ENCODE measurements at places on chromosomes 2 and 18. TPM values are rescaled to one million over a fixed set of nuclear protein-coding genes. Genes with fewer than 3 reads are reported as not detected.

DNA sequence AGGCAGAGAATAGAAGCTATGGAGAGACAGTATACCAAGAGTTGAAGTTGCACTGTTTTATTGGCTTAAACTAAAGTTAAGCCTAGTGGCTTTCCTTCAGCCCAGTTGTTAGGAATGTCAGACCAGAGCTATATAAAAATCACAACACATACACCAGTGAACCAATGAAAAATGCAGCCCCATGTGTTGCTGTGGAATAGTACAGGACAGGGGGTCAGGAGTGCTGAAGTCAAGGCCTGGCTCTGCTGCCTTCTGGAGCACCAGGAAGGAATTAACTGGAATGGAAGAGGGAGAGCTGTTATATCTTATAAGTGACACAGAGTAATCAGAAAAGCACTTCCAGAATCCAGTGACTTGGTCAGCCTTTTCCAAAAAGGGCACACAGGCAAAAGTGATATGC, 58.9 kb downstream of the OSR1 start:
- DNase-seq = no peak
- H3K4me1 ChIP-seq = no peaks in the 10 kb centered on the region
- H3K4me3 ChIP-seq = no peak overlapping the region
- H3K27me3 ChIP-seq = no peaks in the 10 kb centered on the region

DNA sequence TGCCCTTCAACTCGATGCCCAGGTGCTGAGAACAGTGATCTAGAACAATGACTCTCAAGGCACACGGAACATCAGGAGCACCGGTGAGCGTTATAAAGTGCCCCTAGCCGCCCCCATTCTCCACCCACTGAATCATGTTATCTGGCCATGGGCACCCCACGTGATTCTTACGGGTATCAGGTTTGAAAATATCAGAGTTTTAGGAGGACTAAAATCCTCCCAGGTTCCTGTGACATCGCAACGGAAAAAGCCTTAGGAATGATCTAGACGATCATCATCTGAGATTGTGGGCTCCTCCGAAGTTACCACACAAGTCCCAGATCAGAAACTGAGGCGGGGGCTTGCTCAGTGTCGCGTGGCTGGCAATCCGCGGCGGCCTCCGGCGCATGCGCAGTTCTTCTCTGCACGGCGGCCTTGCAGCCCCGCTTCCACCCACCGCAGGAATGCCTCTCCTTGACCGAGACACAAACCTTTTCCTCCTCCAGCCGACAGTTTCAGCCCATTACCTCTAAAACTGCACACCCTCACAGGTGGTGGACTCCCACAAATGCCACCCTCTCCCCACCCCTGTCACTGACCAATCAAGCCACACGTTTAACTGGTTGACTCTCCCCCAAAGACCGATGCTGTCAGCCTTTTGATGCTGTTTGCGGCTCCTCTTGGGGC, 5.8 kb upstream of the MRPL33 start:
- H3K4me3 ChIP-seq = peak overlapping the region; percentile 47
- DNase-seq = no peak
- peak overlapping the region; percentile 8 for H3K27ac ChIP-seq

DNA sequence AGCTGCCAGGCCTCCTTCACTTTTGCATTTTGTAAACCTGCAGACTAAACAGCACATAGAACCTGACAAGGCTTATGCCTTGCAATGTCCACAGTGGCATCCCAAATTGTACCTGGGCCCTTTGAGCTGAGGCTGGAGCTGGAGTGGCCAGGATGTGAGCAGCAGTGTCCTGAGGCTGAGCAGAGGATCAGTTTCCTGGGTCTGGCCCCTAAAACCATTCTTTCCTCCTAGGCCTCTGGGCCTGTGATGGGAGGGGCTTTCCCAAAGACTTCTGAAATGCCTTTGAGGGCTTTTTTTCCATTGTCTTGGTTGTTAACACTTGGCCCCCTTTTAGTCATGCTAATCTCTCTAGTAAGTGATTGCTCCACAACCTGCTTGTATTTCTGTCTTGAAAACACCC, 32.8 kb downstream of the FSIP2 start:
- no peaks in the 10 kb centered on the region for H3K36me3 ChIP-seq
- H3K27ac ChIP-seq = no peak overlapping the region
- DNase-seq = no peak
- H3K4me1 ChIP-seq = no peaks in the 10 kb centered on the region

DNA sequence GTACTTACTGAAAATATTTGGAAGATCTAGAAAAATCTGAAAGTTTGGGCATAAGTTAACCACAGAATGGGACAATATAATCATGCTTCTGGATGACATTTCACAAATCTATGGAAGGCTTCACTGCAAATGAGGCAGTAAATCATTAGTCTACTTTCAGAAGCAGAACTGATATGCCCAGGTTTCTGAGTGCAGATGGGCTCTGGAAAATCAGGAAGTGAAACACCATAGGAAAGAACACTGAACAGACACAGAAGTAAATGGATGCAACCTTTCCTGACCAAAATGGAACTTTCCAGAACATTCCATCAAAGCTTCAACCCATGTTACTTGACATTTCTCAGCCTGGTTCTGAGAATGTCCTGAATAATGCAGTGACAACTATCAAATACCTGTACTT, 55.1 kb downstream of the KCNG3 start:
- H3K4me1 ChIP-seq = no peaks in the 10 kb centered on the region
- peaks cover 2% of the 10 kb centered on the region for H3K36me3 ChIP-seq
- no peak overlapping the region for H3K4me3 ChIP-seq
- DNase-seq = no peak
- H3K27ac ChIP-seq = no peak overlapping the region

The CFAP65 gene
- 0.03 TPM for polyA plus RNA-seq

The THOC1 gene
- polyA plus RNA-seq = 31.3 TPM

The PLEK gene
- polyA plus RNA-seq = 0.05 TPM

- peak overlapping the region; percentile 23 for H3K27ac ChIP-seq
- H3K36me3 ChIP-seq = no peaks in the 10 kb centered on the region
- H3K27me3 ChIP-seq = no peaks in the 10 kb centered on the region
- H3K4me3 ChIP-seq = no peak overlapping the region
Observed at GRCh38 chr2:75564713-75565359, 4.1 kb upstream of the EVA1A start.

The B3GNT7 gene
- polyA plus RNA-seq = 0.12 TPM

The RND3 gene
- 0.24 TPM for polyA plus RNA-seq

DNA sequence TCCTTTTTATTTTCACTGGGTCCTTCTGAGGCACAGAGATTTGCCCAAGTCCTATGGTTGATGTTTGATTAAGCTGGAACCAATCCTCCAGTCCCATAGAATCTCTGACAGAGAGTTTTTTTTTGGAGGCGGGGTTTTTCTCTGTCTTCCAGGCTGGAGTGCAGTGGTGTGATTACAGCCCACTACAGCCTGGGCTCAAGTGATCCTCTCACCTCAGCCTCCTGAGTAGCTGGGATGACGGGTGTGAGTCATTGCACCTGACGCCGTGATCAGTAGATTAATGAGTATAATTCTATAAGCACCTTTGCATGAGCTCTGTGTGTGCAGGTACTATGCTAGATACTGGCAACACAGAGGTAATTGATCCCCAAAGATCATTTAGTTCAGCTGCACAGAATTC, 15.3 kb upstream of the TRPM8 start:
- no peak for DNase-seq
- no peaks in the 10 kb centered on the region for H3K36me3 ChIP-seq
- H3K4me3 ChIP-seq = no peak overlapping the region
- H3K27ac ChIP-seq = no peak overlapping the region
- H3K27me3 ChIP-seq = peaks cover 23% of the 10 kb centered on the region

DNA sequence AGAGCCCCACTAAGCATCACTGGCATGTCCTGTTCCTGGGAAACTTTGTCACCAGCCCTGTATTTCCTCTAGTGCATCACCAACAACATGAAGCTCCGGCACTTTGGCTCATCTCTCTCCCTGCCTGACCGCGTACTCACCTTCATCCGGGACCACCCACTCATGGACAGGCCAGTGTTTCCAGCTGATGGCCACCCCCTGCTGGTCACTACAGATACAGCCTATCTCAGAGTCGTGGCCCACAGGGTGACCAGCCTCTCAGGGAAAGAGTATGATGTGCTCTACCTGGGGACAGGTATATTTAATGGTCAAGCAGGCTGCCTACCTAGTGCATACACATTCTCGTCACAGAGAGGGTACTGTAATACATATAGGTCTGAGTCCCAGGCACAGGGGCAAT, 21.0 kb downstream of the SEMA4F start:
- DNase-seq = no peak
- H3K27me3 ChIP-seq = no peaks in the 10 kb centered on the region
- H3K27ac ChIP-seq = no peak overlapping the region
- no peak overlapping the region for H3K4me3 ChIP-seq
- H3K36me3 ChIP-seq = peaks cover 2% of the 10 kb centered on the region

DNA sequence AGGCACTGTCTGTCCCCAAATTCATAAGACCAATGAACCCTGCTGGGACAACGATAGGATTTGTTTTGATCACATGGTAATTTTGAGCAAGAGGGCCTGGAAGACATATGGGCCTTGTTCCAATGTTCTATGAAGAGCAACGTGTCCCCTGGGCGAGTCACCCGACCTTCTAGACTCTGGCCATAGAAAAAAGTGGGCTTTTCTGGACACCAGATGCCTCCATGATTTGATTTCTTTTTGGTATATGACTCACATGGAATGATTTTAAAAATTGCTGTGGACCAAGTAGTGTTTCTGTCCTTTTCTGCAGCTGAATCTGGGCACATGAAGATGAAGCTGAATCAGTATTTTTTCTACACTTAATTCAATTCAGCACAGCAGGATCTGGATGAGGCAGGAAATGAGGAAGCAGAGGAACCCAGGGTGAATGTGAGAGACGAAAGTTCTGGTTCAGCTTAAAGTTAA, 104.9 kb downstream of the CDC42EP3 start:
- no peaks in the 10 kb centered on the region for H3K4me1 ChIP-seq
- no peak overlapping the region for H3K4me3 ChIP-seq
- H3K27me3 ChIP-seq = no peaks in the 10 kb centered on the region

The C2orf80 gene
- not detected for polyA plus RNA-seq

DNA sequence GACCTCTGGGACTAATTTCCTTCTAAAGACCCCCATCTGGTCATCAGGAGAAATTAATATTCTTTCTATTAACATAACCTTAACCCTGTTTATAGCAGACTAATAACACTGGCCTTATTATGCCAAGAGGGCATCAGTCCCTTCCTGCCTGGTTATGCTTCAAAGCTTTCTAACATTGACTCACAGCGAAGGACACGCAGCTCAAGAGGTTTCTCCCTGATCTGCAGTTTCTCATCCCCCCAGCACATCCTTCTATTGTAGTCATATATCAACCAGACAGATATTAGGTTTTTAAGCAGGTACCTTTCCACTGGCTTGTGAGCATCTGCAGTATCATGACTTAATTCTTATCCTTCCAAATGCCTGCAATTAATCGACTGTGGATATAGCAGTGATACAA, 100.0 kb upstream of the CXCR4 start:
- H3K4me1 ChIP-seq = no peaks in the 10 kb centered on the region
- no peaks in the 10 kb centered on the region for H3K36me3 ChIP-seq
- DNase-seq = no peak

- H3K4me3 ChIP-seq = no peak overlapping the region
- no peaks in the 10 kb centered on the region for H3K27me3 ChIP-seq
- H3K4me1 ChIP-seq = no peaks in the 10 kb centered on the region
- H3K36me3 ChIP-seq = no peaks in the 10 kb centered on the region
Observed at GRCh38 chr2:175836361-175836760, 165.7 kb downstream of the LNPK start.

DNA sequence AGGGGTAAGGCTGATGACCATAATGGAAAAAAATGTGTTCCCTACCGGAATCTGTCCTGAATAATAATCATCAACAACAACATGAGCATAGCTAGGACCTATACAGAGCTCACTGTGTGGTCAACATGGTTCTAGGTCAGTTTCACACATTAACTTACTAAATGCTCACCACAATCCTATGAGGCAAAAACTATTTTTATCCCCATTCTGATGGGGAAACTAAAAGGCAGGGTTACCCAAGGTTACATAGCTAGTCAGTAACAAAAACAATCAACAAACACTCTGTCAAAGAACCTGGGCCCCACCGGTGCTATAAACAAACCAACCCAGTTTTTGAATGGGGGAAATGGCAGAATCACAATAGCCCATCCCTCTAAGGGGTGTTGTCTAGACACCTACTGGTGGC, 40.1 kb downstream of the AOX1 start:
- H3K27ac ChIP-seq = no peak overlapping the region
- H3K27me3 ChIP-seq = no peaks in the 10 kb centered on the region
- peaks cover 11% of the 10 kb centered on the region for H3K4me1 ChIP-seq
- DNase-seq = no peak
- H3K4me3 ChIP-seq = no peak overlapping the region

GRCh38 chr2:85327160-85327821, 498 bp downstream of the TGOLN2 start:
- no peak for DNase-seq
- H3K27ac ChIP-seq = peak overlapping the region; percentile 95

DNA sequence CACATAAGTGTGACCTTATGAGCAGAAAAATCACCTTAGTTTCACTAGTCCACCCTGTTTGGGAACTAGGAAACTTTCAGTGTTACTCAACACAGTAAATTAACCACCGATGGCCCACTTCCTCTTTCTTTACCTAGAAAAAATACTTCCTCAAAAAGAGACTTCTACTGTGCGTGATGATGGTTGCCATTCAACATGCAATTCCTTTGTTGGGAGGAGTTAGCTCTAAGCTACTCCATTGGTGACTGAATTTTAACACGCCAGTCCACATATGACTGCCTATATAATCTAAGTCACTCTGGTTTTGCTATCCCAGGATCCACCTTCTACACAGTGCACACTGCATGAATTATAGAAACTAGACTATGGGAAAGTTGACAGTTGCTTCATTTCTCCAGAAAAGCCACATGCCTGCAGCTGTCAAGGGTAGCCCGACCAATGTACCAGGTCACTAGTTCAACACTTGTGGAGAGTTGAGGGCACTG, 47.8 kb upstream of the REG3G start:
- no peaks in the 10 kb centered on the region for H3K27me3 ChIP-seq
- H3K4me3 ChIP-seq = no peak overlapping the region
- no peak overlapping the region for H3K27ac ChIP-seq

DNA sequence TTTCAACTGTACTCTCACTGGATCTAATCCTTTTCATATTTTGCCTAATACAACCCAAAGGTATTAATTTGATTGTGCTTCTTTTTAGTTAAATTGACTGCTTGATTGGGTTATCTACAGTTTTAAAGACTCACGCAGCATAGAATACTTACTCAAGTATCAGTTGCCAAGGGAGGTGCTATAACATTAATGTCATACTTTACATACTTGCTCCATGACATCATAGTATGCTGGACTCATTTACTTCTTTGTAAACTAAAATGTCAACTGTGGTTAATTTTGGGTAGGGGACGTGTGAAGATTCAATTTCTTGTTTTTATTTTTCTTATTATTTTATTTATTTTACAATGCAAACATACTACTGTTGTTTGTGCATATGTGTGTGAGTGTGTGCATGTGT, 716.2 kb upstream of the VRK2 start:
- no peak overlapping the region for H3K27ac ChIP-seq
- no peaks in the 10 kb centered on the region for H3K27me3 ChIP-seq
- DNase-seq = no peak
- H3K4me1 ChIP-seq = no peaks in the 10 kb centered on the region

The CEP68 gene
- 9.3 TPM for polyA plus RNA-seq

The CRYGD gene
- polyA plus RNA-seq = not detected

Data from HepG2 (cell line).